ENCODE measurements at places on chromosomes 3 and 15.

GRCh38 chr15:53522991-53523390, 236.5 kb downstream of the WDR72 start:
- DNase-seq, result no peak

DNA sequence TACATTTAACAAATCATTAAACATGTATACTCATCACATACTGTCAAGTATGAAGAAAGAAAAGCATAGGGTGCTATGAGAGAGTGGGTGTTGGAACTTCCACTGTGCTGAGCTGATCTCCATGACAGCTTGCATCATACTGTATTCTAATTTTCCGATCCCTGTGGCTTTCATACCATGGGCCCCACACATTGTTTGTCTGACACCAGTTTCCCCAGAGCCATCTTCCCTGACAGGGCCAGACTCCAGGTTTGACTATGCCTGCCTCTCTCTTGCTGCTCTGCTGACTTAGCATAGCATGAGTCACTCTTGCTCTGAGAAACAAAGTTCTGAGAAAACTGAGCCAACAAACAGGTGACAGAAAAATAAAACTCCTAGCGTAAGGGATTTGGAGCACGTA, 37.0 kb upstream of the CASR start:
- no peak for DNase-seq

GRCh38 chr15:98139337-98139736, 178.8 kb downstream of the ARRDC4 start:
- DNase-seq, result no peak

DNA sequence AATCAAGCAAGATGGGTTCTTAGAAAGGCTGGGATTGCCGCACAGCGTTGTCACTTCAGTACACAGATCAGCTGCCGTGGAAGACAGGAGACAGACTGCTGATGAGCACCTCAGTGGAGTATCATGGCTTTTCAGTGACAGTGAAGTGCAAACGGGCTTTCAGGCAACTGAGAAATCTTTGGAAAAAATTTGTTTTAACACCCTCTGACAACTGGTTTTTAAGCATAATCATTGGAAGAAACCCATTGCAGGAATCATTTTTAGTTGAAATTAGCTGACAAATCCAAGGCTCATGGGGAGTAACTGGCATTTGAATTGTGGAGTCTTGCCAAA, 418.8 kb downstream of the OTOL1 start:
- DNase-seq, result no peak

GRCh38 chr15:63051156-63052066, 8.9 kb downstream of the TPM1 start:
- no peak for DNase-seq

DNA sequence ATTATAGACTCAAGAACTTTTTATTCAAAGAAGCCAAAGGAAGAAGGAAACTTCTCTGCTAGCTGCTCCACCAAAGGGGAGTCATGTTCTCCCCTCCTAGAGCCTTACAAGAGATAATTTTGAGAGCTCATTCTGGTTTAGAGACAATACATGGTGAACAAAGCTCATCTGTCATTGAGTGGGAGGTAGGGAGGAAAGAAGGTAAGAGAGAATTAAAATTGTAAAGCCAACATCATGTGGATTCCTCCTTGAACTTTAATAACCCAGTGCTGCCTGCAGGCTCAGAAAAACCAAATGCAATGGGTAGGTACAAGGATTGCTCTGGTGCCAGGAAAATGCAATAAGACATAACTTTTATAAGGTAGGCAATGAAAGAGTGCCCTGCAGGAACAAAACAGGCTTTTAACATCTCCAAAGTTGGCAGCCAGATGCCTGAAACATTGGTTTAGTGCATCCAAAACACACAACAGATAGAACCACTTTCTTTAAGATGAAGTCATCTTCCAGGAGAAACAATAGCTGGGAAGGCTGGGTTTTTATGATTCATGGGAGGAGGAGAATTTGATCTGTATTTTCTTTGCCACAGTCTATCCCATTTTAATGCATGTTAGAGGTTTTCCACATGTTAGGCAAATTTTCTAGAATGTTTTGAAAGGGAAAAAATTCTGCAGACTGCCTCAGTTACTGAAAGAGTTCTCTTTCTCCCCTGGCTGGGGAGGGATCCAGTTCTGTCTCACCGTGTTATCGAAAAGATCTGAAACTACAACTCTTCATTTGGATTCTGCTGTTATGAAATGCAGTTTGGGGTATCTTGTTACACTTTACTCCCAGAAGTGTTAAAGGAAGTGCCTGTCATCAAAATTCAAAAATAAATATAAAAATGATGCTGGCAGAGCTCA, 11.3 kb upstream of the ARHGEF3 start:
- peak; percentile 68 for DNase-seq

- DNase-seq, result no peak
These were observed 319.2 kb downstream of the SLC9A9 start for GRCh38 chr3:143529018-143529478.

- DNase-seq, result peak; percentile 52
These were observed 1.1 kb upstream of the ALCAM start for GRCh38 chr3:105365391-105366325.

GRCh38 chr3:64650715-64651114, 37.1 kb downstream of the ADAMTS9 start:
- no peak for DNase-seq

DNA sequence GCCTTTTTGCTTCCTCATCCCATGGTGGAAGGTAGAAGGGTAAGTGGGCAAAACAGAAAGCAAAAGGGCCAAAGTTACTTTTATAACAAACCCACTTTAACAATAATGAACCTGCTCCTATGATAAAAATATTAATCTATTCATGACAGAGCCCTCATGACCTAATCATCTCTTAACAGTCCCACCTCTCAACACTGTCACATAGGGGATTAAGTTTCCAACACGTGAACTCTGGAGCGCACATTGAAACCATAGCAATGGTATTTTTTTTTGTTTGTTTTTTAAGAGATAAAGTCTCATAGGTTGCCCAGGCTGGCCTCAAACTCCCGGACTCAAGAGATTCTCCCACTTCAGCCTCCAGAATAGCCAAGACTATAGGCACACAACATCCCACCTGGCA, 30.7 kb downstream of the KATNBL1 start:
- no peak for DNase-seq

- no peak for DNase-seq
These were observed 94.6 kb upstream of the SLC6A6 start for GRCh38 chr3:14307656-14308302.

- no peak for DNase-seq
These were observed 29.7 kb downstream of the MEIS2 start for GRCh38 chr15:37070686-37071085.

GRCh38 chr15:70258369-70259027, 160.8 kb upstream of the TLE3 start:
- no peak for DNase-seq

GRCh38 chr3:193960487-193961274, 175.3 kb upstream of the HES1 start:
- no peak for DNase-seq

DNA sequence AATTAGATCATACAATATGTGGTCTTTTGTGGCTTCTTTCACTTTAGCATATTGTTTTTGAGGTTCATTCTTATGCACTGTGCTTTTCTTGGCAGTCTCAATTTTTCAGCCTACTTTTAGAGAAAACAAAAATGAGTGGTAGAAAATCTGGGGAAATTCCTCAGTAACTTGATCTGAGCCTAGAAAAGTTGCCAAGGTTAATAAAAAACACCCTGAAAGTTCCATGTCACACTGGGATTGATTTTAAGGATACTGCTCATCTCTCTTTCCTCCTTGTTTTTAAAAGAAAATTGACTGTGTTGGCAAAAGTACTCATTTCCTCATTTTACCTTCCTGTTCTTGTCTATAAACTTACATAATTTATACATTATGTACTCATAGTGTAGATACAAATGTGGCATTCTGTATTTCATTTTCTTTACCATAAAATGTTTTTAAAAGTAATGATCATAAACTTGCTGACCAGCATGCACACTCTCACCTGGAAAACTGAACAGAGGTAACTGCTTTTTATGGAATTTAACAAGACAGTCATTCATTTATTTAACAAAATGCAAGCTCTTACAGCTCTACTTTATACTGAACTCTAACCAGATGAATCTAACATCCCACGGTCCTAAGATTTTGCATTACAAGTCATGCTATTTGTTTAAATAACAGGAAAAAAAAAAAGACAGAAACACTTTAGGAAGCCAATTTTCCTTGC, 28.6 kb upstream of the SH3BP5 start:
- DNase-seq, result no peak

DNA sequence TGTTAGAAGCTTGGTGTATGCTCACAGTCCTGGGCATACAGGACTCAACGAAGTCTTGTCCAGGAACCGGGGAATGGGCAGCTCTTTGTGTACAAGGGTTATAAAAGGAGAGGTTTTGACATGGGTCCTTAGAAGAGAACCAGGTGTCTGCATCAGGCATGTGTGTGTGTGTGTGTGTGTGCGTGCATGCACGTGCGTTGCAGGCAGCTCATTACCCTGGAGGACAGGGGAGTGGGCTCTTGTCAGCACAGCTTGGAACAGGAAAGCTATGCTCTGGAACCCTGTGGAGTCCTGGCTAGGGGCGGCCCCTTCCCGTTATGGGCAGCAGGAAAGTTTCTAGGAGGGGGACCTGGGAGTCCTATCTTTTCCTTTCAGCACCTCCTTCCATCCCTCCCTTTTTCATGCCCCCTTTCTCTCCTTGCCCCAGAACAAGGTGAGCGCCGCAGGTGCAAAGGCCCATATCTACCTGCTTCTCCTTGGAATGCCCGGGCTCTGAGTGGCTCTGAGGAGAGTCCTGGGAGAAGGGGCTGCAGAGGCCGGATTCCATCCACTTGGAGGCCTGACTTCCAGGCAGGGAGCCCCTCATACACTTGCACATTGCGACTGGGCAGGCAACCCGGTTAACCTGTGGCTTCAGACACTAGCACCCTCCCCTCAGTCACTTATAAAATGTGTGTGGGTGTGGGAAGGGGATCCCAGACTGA, 33.9 kb upstream of the LCTL start:
- DNase-seq, result no peak

GRCh38 chr3:126956866-126957650, 25.9 kb upstream of the PLXNA1 start:
- DNase-seq, result no peak

- peak; percentile 89 for DNase-seq
These were observed 542.6 kb downstream of the TUSC7 start for GRCh38 chr3:117252208-117252607.

DNA sequence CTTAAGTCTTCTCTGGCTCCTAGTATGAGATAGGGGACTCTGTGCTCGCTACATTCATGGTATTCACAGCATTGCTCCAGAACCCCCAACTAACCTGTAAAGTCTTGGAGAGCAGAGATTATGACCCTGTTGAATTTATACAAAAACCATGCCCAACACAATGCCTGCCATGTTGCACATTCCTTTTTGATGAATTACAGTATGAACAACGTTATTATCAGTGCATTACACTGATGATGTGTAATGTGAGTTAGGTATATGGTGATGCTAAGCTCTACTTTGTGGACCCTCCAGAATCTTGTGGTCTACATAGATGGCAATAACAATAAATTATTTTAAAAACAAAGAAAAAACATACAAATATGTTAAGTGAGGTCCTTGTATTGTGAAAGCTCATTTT, 64.3 kb downstream of the EOMES start:
- DNase-seq, result no peak

- no peak for DNase-seq
These were observed 473.5 kb downstream of the RBMS3 start for GRCh38 chr3:29754346-29754745.

DNA sequence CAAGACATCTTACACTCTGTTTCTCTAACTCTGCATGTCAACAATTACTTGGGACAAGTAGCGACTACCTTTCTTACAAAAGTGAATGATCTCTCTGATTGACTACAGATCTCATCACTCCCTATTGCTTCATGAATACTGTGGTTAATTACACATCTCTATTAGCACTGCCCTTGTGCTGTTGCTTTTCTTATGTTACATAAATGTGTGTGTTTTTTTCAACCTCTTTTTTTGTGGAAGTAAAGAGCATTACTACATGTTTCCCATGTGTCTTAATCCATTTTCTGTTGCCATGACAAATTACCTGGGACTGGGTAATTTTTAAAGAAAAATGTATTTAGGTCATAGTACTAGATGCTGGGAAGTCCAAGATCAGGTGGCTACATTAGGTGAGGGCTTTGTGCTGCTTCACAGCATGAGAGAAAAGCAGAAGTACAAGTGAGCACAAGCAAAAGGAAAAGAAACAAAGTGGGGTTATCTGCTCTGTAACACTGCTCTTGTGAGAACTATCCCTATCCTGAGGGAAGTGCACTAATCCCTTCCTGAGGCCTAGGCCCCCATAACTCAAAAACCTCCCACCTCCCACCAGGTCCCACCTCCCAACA, 298.2 kb upstream of the SATB1 start:
- no peak for DNase-seq

GRCh38 chr3:146542978-146543377, 1.4 kb downstream of the PLSCR1 start:
- DNase-seq, result no peak

GRCh38 chr15:63059573-63060216, 17.1 kb downstream of the TPM1 start:
- DNase-seq, result no peak

- no peak for DNase-seq
These were observed 15.7 kb upstream of the RASA2 start for GRCh38 chr3:141471160-141471559.

DNA sequence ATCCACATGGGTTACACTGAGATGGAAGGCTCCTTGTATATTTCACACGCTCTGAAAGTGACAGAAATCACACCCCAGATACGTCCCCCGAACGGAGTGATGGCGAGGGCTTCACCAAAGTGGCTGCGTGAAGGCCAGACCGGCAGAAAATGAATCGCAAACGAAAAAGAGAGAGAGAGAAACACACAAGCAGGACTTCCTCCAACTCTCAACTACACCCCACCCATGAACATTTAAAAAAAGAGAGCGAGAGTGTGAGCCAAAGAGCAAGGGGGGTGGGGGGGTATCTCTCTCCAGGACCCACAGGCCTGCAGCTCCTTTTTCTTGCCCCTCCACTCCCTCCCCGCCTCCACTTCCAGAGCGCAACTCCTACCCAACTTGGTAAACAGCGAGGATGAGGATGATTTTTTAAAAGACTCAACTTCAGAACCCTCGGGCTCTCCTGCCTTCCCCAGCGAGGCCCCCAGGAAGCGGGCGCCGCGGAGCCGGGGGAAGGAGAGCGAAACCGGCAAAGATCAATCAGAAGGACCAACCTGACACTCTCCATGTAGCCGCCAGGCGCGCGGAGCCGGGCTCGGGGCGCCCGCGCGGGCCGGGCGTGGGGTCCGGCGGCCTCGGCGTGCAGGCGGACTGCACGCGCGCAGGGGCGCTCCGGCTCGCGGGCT, 519.1 kb downstream of the FOXP1 start:
- DNase-seq, result no peak

DNA sequence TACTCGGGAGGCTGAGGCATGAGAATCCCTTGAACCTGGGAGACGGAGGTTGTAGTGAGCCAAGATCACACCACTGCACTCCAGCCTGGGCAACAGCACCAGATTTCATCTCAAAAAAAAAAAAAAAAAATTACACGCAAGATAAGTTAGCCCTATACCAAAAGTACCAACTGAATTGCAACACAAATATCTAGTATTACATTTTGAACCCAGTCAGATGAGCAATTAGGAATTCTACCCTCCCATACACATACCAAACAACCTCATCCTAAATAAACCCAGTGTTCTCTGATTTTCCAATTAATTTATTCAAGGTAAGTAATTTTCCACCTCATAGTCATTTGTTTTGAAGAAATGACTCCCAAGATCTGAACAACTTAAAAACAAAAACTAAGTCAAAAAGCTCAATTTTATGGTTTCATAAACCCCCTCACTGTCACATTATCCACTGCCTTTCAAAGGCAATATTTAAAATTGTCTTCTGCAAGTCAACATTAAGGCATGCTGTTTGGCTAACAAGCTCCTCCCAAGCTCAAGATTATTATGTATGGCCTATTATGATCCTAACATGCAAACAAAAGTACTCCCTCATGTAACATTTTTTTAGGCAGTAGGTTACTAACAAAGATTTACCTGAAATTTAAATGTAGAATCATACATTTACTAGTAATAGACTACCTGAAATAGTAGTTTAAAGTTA, 4.5 kb downstream of the RAF1 start:
- DNase-seq, result no peak

Measured in kidney capillary endothelial cell (primary cell).